ENCODE measurements at places on chromosomes 3 and 15.

DNA sequence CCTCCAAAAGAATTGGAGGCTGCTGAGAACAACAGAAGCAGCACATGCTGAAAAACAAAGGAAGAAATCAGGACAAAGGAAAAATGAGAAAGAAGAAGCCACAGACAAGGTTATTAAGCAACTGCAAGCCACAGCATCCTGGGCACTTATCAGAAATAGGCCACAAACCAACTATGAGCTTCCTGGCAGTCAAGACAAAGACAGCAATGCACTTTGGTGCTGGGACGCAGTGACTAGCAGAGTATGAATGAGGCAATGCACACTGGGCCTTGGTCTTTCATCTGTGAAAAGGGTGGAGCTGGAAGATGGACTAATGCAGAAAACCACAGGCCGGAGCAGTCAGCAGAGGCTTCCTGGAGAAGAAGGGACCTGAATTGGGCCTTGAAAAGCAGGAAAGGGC, 56.0 kb upstream of the LINGO1 start:
- DNase-seq = no peak

- no peak for DNase-seq
Measured at GRCh38 chr15:74752011-74752410, 3.4 kb downstream of the CYP1A2 start.

- DNase-seq = no peak
Measured at GRCh38 chr3:174329321-174329720, 529.8 kb upstream of the NAALADL2 start.

- no peak for DNase-seq
Measured at GRCh38 chr3:24302396-24302795, 192.3 kb downstream of the THRB start.

DNA sequence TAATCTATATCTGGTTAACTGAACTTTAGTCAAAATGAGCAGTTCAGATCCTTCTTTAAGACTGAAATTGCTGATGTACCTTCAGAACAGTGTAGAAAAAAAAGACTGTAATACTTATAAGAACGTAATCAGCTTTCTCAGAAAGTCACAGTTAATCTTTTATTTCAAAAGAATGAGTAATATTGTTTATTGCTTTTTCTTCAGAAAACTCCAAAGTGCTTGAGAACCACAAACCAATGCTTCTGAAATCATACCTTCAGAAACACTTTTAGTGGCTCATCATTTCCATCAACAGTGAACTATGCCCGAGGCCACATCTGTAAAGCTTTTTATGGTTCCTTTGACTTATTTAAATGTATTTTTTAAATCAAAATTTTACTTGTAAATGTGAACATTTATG, 33.3 kb upstream of the CLASP2 start:
- no peak for DNase-seq

GRCh38 chr3:62361824-62362223, 11.5 kb downstream of the FEZF2 start:
- no peak for DNase-seq

DNA sequence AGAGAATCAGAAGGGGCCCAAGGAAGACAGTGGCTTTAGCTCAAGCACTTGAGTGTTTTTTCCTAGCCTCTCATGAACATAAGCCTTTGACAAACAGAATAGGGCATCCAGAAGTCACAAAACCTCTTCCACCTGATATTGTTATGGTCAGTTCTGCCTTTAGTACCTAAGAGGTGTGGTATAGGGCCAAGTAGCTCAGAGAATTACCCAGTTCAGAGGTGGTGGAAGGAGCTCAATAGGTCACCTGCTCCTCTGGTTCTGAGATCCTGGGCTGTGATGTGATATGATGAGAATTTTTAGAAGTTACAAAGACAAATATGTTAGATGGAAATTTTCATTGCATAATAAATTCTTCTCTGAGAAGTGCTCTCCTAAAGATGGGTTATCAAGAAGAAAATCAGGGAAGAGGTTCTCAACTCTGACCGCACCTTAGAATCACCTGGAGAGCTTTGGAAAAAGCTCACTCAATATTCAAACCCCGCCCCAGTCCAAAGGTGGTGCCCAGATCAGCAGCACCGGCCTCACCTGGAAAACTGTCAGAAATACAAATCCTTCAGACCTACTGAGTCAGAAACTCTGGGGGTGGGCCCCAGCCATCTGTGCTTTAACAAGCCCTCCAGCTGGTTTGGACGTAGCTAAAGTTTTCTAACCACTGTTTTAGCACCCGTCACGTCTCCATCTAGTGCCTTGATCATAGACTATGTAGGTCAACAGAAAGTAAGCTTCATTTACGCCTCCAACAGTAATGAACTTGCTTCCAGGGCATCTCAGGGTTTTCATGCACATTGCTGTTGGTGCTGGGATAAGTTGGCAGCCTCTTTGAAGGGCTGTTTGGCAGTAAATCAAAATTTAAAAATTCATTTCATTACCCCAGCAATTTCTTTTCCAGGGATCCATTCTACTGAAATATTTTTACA, 101.3 kb downstream of the MYH15 start:
- DNase-seq = no peak

GRCh38 chr15:63022663-63023062, 19.9 kb upstream of the TPM1 start:
- DNase-seq = no peak

DNA sequence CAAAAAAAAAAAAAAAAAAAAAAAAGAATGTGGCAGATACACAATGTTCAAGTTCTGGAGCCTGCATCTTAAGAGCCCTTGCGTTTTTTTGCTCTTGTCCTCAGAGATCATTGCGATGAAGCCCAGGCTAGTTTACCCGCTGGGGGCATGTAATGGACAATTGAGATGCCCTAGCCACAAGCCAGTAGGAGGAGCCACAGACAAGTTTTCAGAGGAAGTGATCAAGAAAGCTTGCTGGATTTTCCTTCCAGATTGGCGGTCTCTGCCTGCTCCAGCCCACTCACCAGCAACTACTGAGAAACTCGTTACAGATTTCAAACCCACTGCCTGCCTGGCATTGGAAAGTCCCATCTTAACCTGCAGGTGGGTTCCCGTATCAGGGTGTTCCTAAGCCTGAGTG, 192.1 kb upstream of the EOMES start:
- DNase-seq = no peak

GRCh38 chr3:11566916-11567315, 76.8 kb downstream of the VGLL4 start:
- no peak for DNase-seq

DNA sequence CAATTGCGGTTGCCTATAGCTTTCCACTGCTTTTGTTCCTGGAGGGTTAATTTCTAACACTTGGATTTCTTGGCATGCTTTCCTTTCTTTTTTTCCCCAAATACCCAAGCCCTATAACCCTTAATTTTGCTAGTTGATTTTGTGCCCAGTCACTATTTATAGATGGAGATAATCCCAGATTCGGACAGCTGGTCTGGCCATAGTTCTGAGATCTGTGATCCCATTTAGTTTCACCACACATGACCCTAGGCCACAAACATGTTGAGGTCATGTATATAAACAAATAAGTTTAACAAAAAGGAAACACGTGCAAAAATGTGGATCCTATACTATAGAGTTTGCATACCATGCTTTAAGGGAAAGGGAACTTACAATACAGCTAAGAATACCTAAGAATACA, 111.4 kb downstream of the ZMAT3 start:
- no peak for DNase-seq

- no peak for DNase-seq
Measured at GRCh38 chr3:4947028-4947427, 32.2 kb upstream of the BHLHE40 start.

GRCh38 chr3:67018105-67018788, 20.1 kb downstream of the KBTBD8 start:
- no peak for DNase-seq

GRCh38 chr3:150898046-150898754, 7.0 kb downstream of the MINDY4B start:
- no peak for DNase-seq

DNA sequence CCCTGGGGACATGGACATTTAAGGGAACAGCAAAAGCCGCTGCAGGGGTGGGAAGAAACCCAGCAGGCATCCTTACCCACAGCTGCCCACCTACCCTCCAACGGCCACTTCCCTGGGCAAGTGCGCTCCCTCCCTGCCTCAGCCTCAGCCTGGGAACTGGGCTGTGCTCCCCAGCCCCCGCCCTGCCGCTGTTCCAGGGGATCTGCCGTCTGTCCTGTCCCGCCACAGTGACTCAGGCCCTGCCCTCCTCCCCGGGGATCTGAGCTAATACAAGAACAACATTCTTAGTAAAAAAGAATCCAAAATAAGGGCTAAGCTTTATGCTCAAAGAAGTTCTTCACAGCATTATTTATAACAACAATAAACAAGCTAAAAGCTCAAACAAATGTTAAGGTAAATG, 7.4 kb upstream of the IQSEC1 start:
- no peak for DNase-seq

- no peak for DNase-seq
Measured at GRCh38 chr3:186152361-186152798, 43.5 kb upstream of the ETV5 start.

GRCh38 chr3:64108231-64108630, 84.9 kb upstream of the PSMD6 start:
- DNase-seq = no peak

DNA sequence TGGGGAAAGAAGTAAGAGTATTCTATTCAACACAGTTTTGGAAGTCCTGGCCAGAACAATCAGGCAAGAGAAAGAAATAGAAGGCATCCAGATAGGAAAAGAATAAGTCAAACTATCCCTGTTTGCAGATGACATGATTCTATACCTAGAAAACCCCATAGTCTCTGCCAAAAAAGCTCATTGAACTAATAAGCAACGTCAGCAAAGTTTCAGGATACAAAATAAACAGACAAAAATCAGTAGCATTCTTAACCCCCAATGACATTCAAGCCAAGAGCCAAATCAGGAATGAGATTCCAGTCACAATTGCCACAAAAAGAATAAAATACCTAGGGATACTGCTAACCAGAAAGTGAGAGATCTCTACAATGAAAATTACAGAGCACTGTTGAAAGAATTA, 99.4 kb upstream of the MITF start:
- DNase-seq = no peak

- no peak for DNase-seq
Measured at GRCh38 chr15:23069496-23070166, 30.3 kb upstream of the TUBGCP5 start.

All from stimulated activated CD8-positive, alpha-beta memory T cell treated with anti-CD3 and anti-CD28 coated beads, Interleukin-15, amount 100 ng/mL, for 1 hour (primary cell).